Stimulated activated CD4-positive, alpha-beta T cell treated with anti-CD3 and anti-CD28 coated beads, TNF-alpha, amount 100 ng/mL, for 48 hours (primary cell): ENCODE measurements at places on chromosomes 1 and 21.

DNA sequence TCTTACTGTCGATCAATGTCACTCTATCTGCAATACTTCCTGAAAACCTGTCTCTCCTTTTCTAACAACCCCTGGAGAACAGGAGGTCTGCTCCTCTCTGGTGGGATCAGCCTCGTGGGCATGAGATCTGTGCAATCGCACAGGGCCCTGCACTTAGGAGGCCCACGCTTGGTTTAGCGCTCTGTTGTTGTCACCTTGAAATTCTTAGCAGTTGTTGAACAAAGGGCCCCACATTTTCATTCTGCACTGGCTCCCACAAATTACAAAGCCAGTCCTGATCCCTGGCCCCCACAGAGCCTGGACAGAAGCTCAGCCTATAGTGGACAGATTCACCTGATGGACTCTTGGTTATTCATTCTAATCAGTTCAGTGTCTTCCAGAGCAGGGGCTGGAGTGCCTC is 18.6 kb downstream of the SPOCD1 start:
- DNase-seq: no peak

DNA sequence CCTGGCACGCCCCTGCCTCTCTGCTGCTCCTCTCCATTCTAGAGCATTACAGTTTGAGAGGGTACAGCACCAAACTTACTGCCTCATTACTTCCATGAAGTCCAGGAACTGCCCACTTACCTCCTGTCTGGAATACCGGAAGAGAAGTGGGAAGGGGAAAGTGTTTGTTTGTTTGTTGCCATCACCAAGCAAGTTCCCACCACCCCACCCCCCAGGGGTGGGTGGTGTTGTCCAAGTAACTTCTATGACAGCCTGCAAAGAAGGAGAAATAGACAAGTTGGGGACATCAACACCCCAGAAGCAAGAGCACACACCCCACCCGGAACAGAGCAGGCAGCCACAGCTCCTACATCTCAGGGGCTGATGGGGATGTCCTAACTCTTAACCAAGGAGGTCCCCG is 18.0 kb downstream of the OPTC start:
- DNase-seq: no peak

DNA sequence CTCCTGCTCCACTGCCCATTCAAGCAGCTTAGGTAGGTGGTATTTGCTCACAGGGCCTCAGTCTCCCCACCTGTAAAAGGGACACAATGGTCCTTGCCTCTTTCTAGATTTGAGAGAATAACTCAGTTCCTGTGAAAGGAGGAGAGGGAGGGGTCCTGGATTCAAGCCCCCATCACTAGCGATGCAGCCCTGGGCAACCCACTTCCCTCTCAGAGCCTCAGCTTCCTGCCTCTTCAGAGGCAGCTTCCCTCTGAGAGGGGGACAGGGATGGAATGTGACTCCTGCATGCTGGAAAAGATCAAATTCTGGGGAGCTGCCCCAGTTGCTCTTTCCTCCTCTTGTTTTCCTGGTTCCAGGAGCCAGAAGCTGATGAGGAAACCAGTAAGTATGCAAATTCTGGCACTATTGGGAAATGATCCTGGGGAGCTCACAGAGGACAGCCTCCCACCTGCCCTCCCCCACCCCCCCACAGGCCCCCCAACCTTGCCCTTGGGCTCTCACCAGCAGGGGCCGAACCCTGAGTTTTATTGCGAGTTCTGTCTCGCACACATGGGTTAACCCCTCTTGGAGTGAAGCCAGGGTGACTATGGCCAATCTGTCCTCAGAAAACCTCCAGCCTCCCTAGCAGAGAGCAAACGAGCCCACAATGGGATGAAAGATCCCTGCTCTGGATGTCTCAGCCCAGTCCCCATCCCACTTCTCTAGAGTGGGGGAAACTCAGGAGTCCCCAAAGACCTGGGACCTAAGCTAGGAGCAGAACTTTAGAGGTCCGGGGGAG is 11.7 kb downstream of the ZC3H12A start:
- DNase-seq: no peak

DNA sequence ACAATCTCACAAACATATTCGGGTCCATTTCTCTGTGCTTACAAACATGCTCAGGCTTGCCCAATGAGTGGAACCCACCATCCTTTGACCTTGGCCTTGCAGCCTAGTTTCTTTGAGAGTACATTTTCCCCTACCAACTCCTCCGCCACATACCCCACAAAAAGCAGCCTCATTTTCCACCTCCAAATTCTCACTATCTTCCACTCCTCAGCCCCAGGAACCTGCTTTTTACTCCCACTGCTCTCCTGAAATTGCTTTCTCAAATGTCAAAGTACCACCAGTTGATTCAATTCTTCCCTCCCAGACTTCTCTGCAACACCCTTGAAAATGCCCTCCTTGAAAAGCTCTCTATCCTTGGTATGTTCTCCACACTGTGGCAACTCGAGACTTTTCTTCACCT is 103.8 kb downstream of the RUNX1 start:
- DNase-seq: no peak

DNA sequence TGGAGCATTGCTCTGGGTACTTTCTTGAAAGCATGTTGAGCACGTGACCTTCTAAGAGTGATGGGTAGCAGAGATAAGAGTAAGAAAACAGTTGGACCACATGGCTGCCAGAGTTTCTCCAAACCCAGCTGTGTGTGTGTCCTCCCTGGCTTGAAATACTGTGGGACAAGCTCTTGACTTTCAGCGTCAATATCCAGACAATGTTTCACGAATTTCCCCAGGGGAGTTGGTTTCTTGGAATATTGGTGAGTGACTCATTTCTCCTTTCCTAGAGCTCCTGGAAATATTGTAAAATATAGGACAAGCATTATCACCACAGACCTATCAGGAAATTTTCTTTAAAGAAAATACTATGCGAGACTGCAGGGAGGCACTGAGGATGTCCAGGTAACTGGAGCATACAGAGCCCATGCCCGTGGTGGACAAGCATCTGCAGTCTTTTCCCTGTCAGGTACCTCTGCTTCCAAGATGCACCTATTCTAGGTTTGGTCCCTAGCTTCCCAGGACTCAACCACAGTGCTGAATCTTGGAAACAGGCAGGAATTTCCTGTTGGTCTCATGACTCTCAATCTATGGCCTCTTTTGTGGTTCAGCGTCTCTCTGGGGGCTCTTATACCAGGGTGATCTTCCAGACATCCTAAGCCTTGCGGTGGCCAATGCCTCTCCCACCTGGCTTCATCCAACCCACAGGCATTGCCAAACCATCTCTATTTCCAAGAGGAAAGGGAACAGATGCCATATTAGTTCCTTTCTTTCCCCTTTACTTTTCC is 67.4 kb downstream of the KCNJ6 start:
- no peak for DNase-seq

DNA sequence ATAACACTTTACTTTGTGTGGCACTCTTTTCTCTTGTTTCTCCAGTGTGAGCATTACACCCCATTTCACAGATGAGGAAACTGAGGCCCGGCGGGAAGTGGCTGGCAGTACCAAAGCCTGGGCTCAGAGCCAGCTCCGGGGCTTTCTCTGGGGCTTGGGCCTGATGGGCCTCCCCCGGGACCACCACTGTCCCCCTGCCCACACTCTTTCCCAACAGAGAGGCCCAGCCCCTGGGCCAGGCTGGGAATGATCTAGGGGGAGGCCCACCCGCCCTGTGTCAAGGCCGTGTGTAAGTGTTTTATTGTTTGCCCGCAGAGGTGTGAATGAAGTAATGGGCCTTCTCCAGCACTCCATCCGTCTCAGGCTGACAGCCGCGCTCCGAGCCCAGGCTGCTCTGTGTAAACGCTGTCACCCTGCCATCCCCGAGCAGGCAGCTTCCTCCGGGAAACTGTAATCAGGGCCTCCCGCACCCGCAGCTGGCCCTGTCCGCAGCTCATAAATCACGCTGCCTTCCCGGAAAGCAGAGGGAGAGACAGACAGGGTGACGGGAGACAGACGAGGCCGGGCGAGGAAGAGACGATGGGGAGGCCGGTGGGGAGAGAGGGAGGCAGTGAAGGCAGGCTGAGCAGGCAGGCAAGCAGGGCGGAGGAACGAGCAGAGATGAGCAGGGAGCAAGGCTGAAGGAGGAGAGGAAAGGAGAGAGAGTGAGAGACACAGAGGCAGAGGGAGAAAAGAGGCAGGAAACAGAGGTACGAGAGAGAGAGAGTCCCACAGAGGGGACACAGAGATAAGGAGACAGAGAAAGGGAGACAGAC is 109.7 kb upstream of the ZBTB40 start:
- DNase-seq: no peak

GRCh38 chr1:167631936-167632614 is 2.0 kb downstream of the RCSD1 start:
- DNase-seq: no peak

DNA sequence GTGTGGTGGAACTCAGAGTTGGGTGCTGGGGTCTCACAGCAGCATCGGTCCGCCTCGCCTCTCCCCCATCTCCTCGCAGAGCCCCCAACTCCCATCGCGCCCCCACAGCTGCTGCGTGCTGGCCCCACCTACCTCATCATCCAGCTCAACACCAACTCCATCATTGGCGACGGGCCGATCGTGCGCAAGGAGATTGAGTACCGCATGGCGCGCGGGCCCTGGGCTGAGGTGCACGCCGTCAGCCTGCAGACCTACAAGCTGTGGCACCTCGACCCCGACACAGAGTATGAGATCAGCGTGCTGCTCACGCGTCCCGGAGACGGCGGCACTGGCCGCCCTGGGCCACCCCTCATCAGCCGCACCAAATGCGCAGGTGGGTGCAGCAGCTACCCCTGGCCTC is 24.2 kb downstream of the PTPRU start:
- no peak for DNase-seq
